CD4-positive, alpha-beta T cell (primary cell): ENCODE measurements at places on chromosomes 4 and X.

DNA sequence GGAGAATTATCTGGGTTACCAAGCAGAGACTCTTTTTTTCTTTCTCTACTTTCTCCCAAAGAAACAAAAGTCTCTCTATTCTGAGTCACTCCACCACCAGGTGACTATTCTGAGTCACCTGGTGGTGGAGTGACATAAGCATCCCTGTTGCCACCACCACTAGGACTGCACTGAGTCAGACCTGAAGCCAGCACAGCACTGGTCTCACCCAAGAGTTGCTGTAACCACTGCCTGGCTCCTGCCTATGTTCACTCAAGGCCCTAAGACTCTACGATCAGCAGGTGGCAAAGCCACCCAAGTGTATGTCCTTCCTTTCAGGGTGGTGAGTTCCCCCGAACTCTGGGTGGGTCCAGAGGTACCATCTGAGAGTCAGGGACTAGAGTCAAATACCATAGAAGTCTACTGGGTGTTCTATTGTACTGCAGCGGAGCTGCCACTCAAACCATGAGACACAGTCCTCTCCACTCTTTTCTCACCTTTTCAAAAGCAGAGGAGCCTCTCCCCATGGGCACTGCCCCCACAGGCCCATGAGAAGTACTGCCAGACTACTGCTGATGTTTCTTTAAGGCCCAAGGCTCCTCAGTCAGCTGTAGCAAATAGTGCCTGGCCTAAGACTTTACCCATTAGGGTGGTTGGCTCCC, 209.6 kb upstream of the IRS4 start:
- no peak for DNase-seq

- no peak for DNase-seq
These were observed 28.4 kb downstream of the CD99L2 start for GRCh38 chrX:150870029-150870428.

GRCh38 chr4:77695774-77696173, 90.2 kb downstream of the CXCL13 start:
- no peak for DNase-seq

DNA sequence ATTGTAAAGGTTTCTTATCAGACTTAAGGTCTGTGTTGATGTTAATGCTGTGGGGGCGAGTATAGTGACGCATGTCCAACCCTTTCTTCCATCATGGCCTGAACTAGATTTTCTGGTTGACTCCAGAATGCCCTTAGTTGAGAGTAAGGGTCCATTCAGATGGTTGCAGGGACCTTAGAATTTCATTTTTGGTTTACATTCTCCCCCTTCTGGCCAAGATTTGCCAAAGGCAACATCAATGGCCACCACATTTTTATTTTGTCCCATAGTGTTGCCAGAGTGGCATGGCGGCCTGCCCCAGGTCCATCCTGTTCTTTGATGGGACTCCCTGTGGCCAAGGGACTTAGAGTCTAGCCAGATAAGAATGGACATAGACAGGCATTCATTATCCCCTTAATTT, 368.5 kb downstream of the GPM6A start:
- DNase-seq, result no peak

GRCh38 chr4:8135666-8136065, 22.9 kb downstream of the ABLIM2 start:
- DNase-seq, result no peak

DNA sequence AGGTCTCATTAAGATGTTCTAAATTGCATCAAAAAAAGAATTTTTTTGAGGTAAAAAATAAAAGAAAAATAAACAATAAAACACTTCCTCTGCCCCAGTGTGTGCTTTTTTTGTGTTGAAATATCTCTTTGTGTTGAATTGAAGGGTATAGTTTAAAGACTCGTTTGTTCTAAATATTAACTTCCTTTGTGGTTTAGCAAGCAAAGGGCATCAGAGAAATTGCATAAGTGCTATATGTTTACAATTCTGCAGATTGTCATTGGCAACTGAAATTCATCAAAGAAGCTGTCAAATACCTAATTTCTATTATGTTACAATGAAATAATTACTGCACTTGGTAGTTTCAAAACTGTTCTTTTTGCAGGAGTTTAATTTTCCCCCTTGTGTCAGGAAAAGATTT, 260.5 kb downstream of the DKK2 start:
- DNase-seq, result no peak

- DNase-seq, result no peak
These were observed 26.7 kb upstream of the TBC1D19 start for GRCh38 chr4:26557164-26557563.

- DNase-seq, result no peak
These were observed 25.0 kb upstream of the GJB1 start for GRCh38 chrX:71198066-71198465.

DNA sequence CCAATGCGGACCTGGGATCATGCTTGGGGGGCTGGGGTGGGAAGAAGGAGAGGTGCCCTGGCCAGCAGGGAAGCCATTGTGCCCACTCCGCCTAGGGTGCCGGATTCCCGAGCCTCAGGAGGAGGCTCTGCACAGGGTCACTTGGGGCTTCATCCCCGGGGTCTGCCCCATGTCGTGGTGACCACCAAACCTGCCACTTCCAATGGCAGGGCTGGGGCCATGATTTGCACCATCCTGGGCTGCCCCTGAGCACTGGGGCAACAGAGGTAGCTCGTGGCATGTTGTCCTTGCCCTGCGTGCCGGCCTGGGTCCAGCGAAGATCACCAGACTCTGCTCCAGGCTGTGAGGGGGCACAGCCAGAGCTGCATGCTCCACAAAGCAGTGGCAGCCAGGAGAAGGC, 71.4 kb upstream of the DCAF12L2 start:
- no peak for DNase-seq

DNA sequence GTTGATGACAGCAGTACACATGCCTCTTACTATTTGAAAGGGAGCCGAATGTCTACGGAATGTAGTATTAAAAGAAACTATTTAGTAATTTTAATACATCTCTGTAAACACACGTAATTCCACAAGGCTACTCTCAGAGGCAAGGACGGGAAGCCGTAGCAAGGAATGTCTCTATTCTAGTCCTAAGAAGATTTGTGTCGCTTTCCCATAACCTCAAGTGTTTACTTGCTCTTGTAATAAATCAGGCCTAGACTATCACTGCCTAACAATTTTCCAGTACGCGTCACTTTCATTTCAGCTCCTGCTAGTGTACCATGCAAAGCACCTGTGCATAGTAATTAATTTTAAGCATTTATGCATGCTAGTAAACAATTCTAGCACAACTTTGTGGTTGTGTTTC, 86.7 kb downstream of the OR13H1 start:
- no peak for DNase-seq

DNA sequence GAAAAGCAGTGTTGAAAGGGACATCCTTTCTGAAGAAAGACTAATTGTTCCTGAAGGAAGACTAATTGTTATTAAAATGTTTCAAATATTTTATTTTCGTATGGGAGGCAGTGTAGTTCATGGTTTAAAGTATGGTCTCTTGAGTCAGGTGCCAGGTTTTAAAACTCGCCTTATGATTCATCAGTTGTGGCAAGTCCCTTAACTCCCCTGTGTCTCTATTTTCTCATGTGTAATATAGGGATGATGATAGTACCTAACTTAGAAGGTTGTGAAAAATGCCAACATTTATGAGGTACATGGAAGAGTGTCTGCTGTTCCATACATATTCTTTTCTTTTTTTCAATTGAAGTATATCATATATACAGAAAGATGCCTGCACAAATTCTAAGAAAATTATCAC, 414.2 kb upstream of the DIPK2B start:
- DNase-seq, result no peak

DNA sequence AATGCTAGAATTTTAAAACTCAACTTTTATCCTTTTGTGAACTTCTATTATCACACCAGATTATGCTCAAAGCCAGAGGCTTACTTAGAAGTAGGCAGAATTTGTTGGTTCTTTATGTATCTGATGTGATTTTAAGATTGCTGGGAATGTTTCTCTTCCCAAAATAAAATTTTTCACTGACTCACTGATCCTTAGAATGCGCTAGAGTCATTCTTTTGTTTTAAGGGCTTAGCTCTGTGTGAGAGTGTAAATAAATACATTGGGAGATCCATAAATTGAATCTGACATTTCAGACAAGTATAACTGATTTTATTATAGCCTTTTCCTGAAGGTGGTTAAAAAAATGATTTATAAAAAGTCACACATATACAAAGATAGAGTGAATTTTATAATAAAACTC, 101.3 kb downstream of the LARP1B start:
- DNase-seq, result no peak

GRCh38 chrX:120137439-120137838, 21.0 kb upstream of the RHOXF2 start:
- DNase-seq, result no peak
